ENCODE measurements at places on chromosomes 11 and 22.
A peak's percentile ranks its signal among the peaks of the same experiment; 100 is the strongest.

DNA sequence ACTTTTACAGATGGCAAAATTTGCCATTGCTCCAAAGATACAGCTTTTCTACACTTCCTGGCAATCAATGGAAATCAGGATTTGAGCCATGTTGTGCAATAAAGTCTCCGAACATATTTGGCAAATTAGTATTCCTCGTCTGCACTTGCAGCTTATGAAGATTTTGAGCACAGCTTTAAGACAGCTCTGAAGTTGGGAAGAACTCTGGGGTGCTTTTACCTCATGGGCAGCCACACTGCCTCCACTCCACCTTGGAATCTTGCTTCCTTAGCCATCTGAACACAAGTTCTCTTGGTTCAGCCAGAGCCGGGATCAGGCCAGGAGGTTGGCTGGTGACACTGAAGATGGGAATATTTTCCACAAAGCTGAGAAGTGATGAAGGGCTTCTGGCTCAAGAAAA, 191.2 kb downstream of the CWF19L2 start:
- no peak for DNase-seq

DNA sequence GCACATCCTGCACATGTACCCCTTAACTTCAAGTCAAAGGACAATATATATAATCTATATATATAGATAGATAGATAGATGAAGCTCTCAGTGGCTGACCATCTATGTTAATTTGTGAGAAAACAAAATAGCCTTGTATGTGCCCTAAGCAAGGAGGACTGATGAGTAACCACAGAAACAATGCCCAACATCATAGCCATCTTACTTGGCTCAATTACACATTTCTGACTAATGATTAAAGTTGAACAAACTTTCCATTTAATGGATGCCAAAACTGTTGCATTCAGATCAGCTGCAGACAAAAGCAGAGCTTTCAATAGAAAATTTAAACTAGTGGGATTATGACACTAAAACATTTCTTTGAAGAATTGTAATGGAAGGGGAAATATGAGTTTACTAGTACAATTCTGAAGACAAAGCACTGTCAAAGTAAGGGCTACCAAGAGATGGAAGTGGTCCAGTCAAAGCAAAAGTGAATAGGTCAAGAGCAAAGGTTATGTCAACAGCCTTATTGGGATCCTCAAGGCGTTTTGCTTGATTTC, 1188.2 kb upstream of the RAG2 start:
- no peak for DNase-seq

GRCh38 chr22:21690401-21690801, 24.6 kb downstream of the PPIL2 start:
- no peak for DNase-seq

DNA sequence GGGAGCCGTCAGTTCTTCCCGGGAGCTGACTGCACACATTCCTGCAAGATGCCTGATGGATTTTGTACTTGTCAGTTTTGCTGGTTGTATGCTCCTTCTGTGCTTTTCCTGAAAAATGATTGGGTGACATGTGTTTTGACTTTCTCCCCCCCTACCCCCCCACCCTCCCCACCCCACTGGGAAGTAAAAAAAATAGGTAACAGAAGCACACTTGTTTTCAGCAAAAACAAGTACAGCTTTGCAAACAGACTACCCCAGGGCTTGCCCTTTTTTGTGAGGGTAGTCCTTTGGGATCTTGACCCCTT, 1.1 kb downstream of the PPFIA1 start:
- DNase-seq = no peak

GRCh38 chr11:66328302-66329144, 7.7 kb downstream of the RIN1 start:
- peak; percentile 4 for DNase-seq

GRCh38 chr11:67416416-67417335, 1.2 kb downstream of the CARNS1 start:
- DNase-seq = no peak

DNA sequence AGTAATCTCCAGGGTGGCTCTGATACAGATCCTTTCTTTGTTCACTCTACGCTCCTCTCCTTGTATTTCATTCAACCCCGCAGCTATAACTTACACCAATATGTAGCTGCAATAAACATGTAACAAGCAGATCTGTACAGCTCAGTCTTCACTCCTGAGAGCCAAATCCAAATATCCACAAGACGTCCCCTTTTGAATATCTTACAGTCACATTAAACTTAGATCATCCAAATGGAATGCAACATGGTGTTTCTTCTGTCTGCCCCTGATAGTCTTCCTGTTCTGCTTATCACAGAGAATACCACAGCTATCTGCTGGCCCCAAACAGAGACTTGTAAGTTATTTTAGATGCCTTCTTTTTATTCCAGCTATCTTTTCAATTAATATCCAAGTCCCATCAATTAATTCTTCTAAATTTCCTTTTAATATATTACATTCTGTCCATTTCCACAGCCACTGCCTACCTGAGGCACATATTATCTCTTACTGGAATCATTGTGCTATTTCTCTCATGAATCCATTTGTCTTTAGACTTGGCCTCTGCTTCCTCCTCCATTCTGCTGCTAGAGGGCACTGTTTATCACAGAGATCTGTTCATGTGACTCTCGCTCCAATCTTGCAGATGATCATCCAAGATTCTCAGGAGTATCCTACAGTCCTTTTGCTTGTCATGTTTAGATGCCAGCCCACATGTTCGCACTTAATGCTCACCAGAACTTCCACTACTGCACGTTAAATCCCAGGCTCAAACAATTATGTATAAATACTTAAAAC, 908.6 kb downstream of the NTM start:
- DNase-seq = no peak

GRCh38 chr11:96102664-96103078, 178.8 kb upstream of the MTMR2 start:
- no peak for DNase-seq

- DNase-seq = no peak
Measured at GRCh38 chr22:21802056-21802455, 65.4 kb downstream of the MAPK1 start.

- DNase-seq = no peak
Measured at GRCh38 chr22:19955241-19956128, 13.9 kb upstream of the TXNRD2 start.

DNA sequence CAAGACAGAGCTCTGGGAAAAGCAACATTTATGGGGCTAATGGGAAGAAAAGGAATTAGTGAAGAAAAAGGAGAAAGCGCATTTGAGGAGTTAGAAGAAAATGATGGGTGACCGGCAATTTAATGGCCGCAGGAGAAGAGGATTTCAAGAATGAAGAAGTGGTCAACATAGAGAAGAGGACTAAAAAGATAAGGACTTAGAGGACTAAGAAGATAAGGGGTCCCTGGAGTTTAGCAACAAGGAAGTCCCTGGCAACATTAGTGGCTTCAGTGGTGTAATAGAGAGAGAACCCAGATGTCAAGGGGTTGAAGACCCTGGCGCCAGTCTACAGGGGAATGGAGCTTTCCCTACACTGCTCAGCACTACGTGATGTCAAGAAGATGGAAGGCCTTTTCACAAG, 32.3 kb downstream of the WEE1 start:
- DNase-seq = no peak

Measured in NCI-H187 (cell line).